ENCODE measurements at places on chromosomes 3 and 15. TPM values are rescaled to one million over a fixed set of nuclear protein-coding genes. Genes with fewer than 3 reads are reported as not detected.
A peak's percentile ranks its signal among the peaks of the same experiment; 100 is the strongest.

DNA sequence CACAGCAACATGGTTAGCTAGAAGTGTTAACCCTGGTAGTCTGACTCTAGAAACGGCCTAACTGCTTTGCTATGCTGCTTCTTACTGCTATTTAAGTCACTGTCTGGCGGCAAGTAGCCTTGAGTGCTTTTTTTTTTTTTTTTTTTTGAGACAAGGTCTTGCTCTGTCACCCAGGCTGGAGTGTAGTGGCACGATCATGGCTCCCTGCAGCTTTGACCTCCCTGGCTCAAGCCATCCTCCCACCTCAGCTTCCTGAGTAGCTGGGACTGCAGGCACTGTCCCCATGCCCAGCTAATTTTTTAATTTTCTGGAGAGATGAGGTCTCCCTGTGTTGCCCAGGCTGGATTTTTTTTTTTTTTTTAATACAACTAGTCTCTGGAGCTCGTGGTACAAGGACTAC, 93.2 kb downstream of the ITPR1 start:
- DNase-seq: no peak

DNA sequence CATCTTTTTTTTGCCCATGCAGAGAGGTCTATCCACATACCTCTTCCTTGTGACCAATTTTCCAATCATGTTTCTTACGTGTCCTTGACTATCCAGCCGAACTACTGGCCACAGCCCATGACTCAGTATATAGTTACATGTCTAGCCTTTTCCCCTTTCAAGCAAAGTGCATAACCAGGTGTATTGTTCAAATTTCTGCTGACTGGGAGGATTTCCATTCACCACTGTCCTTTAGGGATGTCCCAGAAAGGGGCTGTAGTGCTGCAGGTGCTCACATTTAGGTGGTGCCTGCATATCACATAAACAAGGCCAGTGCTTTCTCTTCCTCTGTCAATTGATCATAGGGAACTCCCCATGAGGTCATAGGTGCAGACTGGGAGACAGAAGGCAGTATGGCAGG, 69.4 kb upstream of the ALDH1A3 start:
- no peak for DNase-seq

- no peak for DNase-seq
Measured at GRCh38 chr3:127448671-127449070, 141.9 kb downstream of the TPRA1 start.

- DNase-seq: peak; percentile 89
Measured at GRCh38 chr15:64894395-64895056, 17.2 kb upstream of the ANKDD1A start.

DNA sequence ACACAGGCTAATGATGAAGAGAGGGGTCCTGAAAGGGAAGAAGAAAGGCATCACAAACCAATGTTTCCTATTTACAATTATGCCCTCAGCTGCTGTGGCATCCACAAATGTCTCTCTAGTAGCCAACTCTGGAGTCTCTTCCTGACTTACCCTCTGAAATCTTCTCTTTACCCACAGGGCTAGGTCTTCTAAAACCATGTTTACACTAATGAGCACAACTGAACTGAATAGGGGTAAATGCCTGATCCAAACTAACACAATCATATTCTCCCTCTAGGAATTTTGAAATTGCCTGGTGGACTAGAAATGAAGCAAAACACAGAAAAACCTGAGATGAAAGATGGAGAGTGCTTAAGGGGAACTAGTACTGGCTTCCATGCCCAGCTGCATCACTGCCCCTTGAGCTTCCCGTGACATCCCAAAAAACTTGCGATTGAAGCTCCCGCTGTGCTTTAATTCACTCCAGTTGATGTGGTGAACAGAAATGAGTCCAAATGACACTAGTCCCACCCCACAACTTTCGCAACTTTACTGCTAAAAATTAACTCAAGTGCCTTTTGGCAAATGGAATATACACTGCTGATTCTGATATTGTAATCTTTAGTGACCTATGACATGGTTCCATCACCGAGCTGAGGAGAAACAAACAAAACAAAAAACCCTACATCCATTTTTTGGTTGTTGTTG, 32.8 kb downstream of the CFAP20DC start:
- no peak for DNase-seq

- DNase-seq: no peak
Measured at GRCh38 chr3:194572143-194572789, 61.0 kb downstream of the TMEM44 start.

- DNase-seq: no peak
Measured at GRCh38 chr15:100318880-100319279, 22.9 kb downstream of the ADAMTS17 start.

DNA sequence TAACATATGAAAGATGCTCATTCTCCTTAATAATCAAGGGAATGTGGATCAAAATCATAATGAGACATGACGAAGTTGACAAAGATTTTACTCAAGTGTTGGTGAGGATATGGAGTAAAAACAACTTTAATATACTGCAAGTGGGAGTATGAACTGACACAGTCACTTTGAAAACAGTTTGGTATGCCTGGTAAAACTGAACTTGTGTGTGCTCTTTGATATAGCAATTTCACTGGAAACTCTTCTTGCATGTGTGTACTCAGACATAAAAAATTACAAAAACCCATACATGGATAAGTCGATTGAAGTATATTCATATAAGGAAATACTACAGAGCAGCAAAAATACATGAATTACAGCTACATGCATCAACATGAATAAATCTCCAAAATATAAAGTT, 182.5 kb downstream of the NFKBIZ start:
- no peak for DNase-seq

- DNase-seq: no peak
Measured at GRCh38 chr15:28963711-28964081, 77.9 kb downstream of the APBA2 start.

- DNase-seq: no peak
Measured at GRCh38 chr3:62229211-62229610, 144.1 kb downstream of the FEZF2 start.

- DNase-seq: no peak
Measured at GRCh38 chr3:107578091-107578490, 55.3 kb downstream of the BBX start.

- DNase-seq: no peak
Measured at GRCh38 chr15:100471933-100472332, 56.8 kb downstream of the CERS3 start.

DNA sequence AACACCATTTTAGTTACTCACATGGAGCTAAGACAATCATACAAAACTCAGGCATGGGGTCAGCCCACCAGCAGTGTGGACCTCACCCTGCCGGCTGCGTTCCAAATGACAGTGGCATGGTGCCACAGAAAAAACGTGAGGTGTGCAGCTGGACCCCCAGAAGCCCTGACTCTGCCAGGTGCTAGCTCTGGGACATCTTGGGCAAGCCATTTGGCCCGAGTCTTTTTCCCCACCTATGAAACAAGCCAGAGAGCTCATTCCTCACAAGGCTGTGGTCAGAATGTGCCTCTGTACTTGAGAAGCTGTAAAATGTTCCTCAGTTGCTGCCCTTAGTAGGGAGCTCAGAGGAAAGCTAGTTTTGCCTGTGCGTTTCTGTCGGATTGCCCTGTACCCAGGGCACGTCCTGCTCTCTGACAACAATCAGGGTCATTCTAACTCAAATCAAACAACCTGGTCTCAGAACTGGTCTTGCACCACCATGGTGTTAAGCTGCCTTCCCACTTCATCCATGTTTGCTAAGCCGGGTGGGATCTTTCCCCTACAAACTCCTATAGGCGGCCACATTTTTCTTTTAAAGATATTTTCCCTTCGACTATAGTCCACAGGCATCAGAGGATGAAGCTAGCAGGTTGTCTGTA, 44.9 kb downstream of the LIPC start:
- no peak for DNase-seq

DNA sequence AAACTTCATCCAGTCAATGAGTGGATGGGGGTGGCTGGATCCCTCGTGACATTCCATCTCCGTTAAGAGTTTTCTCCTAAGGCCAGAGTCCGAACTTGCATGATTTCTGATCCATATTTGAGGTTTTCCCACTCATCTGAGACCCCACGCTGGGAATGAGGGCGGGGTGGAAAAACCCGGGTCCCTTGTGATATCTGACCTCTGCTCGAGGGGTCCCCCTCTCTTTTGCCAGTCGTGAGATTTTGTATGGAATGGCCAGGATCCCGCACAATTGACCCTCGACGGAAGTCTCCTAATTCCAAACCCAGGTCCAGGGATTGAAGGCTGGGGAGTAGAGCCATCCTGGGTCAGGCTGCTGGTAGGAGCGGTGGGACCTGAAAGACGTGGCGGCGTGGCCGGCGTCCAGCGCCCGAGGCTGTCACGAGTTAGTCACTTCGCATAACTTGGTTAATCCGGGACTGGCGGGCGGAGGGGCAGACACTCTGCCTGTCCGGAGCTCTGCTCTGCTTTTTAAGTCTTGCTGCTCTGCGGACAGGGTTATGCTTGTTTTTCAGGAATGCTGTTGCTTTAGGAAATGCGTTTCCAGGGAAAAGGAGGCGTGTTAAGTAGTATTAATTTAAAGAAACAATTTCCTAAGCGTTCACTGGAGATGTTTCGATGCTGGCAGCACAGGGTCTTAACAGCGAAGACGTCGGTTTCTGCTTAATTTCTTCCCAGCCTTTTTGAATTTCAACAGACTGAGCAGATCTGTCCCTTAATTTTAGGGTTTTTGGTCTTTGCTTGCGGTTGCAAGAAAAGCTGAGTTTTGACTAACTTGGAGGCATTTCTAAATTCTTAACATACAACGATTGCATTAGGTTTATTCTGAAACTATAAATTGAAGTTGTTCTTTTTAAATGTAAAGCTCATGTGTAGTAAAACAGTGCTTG, 69.7 kb upstream of the LRRFIP2 start:
- DNase-seq: peak; percentile 72

GRCh38 chr3:113297287-113297686, 85.9 kb downstream of the BOC start:
- DNase-seq: no peak

- DNase-seq: no peak
Measured at GRCh38 chr3:168249205-168249549, 153.5 kb upstream of the GOLIM4 start.

GRCh38 chr3:116139641-116140040, 305.6 kb downstream of the LSAMP start:
- DNase-seq: no peak

DNA sequence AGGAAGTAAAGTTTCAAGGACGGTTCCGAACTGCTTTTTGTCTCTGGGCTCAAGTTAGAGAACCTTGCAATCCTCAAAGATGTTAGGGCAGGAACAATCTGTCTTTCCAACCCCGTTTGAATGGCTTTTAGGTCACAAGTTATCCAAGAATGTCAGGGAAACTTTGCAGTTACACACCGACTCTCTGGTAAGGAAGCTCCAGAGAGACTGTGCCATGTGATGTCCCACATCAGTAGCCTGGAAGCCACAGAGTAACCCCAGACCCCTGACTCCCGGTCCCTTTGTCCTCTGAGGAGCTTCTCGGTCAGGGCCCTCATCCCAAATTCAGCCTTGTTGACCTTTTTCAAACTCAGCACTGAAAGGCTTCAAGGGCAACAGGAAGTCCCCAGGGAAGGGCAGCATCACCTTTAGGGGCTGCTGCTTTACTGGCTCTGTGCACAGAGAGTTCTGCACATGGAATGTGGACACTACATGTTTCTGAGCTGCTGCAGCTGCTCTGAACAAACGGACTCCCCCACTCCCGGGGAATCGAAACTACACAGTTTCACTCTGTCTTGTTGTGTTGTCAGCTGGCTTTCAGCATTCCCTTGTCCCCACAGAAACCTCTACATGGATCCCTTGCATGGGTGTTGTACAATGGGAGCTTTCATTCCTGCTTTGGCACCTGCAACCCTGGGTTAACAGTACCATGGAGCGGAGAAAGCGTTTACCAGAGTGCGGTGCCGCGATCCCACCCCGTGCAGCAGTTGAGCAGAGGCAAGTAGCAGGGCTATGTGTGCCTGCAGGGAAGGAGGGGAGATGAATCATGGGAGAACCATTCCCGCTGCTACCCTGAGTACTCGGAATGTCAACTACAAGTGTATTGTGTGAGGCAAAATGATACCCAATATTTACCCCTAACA, 408.2 kb upstream of the THBS1 start:
- no peak for DNase-seq

DNA sequence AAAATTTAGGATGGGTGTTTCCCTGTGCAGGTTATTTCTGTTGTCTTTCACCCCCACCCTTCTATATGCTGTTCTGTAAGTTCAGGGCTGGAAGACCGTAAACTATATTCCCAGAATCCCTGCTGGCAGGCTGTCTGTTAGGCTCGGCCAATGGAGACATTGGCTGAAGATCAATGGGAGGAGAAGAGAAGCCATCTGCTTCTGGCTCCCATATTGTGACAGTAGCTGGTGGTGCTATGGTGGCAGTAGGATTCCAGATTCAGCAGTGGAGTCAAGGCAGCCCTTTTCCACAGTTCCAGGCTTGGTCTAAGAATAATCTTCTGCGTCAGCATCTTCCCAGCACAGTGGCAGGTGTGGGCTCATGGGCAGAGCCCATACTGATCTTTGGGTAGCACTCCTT, 226.6 kb downstream of the ABHD5 start:
- DNase-seq: no peak

DNA sequence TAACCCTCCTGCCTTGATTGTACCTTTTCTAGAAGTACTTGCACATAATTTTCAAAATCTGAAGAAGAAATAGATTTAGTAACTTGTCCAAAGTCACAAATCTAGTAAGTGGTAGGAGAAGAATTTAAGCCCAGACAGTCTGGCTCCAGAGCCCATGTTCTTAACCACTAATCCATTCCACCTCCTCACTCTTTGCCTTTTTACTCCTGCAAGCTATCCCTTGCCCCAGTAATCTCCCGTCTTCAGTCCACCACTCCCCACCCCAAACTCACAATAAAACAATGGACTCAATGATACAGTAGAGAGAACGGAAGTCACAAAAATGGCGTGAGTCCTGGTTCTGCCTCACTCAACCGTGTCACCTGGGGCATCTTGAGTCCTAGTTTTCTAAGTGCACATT, 48.7 kb downstream of the SETMAR start:
- no peak for DNase-seq

DNA sequence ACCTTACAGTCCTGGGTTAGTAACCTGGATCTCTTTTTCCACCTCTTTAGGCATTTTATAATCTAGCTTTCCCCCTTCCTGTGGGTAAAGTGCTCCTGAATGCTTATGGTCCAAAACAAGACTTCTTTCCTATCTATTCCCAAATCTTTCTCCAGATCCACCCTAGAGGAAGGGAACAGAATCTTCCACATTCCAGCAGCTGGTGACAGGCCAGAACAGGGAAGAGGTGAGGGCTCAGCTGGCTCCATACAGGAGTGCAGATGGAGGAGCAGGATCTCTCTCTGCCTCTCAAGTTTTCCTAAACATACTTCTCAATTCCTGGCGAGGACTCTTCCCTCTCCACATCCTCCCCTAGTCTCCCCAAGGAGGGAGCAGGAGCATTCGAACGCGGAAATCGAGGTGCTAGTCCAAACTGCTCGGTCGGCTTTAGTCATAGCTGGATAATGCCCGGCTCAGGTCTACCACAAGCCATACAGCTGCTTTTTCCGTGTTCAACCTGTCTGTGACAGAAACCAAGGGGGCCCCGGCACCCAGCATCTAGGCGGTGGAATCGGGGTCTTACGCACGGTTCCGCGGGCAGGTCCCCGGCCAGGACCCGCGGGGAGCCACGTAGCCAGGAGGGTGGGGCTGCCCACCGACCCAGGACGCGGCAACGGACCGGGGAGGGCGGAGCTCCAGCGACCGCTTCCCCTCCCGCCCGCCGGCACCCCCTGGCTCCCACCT, 4.0 kb downstream of the RASSF1 start:
- peak; percentile 78 for DNase-seq

Gene CPA3
- total RNA-seq: not detected

Gene CYP19A1
- not detected for total RNA-seq

Gene IL17RB
- not detected for total RNA-seq

Gene SLC15A2
- total RNA-seq: 1.7 TPM

Gene SLCO2A1
- not detected for total RNA-seq

Gene AGBL1
- not detected for total RNA-seq

Gene ITPKA
- total RNA-seq: 4.7 TPM

Gene BFSP2
- 1.1 TPM for total RNA-seq

Gene STX19
- not detected for total RNA-seq

Gene CLSTN2
- not detected for total RNA-seq

Gene IL5RA
- total RNA-seq: not detected

Gene NMNAT3
- 4.3 TPM for total RNA-seq
